ENCODE measurements at places on chromosomes 1 and 21. TPM values are rescaled to one million over a fixed set of nuclear protein-coding genes. Genes with fewer than 3 reads are reported as not detected.

CHIT1 gene
- 0.89 TPM for total RNA-seq

EXO1 gene
- total RNA-seq, result 2.5 TPM

PALMD gene
- total RNA-seq, result 32.2 TPM

- DNase-seq, result no peak
Observed at GRCh38 chr1:5951846-5952410, 40.3 kb downstream of the NPHP4 start.

GRCh38 chr1:2949966-2950925 lies 71.0 kb upstream of the ACTRT2 start:
- no peak for DNase-seq

DNA sequence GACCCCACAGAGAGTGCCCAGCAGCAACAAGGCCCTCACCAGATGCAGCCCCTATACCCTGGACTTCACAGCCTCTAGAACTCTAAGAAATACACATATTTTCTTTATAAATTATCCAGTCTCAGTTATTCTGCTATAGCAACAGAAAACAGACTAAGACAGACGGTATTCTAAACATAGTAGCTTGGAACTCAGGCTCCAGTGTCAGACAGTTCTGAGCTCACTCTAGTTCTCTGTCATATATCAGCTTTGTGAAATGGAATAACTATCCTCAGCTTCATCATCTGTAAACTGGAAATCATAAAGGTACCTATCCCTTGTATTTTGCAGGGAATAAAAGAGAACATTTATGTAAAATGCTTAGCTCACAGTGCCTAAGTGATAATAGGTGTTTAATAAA lies 127.4 kb downstream of the GLUL start:
- no peak for DNase-seq

DNA sequence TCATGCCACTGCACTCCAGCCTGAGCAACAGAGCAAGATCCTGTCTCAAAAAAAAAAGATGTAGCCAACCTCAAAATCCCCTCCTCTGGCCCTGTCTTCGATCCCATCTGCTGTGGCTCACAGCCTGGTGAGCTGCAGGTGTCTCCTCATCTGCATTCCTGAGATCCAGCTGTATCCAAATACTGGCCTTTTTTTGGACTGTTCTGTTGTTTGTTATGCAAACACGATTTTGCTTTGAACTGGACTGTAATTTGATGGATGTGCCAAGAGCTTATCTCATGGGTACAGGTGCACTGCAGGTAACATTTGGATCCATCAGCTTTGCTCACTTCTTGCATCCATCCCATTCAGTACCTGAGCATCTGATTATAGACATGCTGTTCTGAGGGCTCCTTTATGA lies 14.1 kb upstream of the FAM43B start:
- no peak for DNase-seq

DNA sequence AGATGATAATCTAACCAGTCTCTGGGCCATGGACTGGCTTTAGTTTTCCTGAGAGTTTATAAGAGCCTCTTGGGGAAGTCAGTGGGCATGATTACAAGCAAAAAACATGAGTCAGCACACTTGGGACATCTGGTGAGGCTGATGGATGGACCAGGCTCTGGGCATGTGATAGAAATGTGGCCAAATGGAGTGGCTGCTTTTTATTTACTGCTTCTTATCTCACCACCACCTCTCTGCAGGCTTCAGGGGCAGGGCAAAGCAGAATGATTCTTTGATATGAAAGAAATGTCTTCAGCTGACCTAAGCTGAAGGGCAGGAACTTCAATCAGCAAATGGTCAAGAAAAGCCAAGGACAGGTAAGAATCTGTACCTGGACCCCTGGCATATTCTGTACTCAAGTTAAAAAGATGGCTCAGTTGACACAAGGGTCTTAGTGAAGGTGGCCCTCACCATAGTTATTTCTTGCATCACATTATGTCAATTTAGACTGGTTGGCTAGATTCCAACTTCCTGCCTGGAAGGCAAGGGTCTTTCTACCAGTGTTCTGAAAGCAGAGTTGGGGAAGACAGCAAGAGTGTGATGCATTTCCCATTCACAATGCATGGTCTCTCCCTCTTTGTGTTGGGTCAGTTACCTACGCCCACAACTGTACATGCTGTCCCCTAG lies 162.8 kb downstream of the FASLG start:
- DNase-seq, result no peak

DNA sequence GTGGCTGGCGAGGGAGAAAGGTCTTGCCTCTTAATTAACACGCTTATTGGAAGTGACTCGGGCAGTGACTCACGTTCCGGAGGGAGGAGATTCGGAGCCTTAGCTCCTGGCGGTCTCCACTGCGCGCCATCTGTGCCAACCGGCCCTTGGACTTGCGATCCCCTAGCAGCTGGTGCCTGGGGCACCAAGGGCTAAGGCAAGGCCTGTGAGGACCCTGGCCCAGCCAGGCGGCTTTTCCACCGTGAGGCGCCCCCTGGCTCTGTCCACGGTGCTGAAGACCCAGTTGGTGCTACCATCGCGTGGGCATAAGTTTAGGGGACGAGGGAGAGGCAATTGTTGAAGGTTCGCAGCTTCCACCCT lies 1.3 kb upstream of the SYT6 start:
- DNase-seq, result peak; percentile 59

DNA sequence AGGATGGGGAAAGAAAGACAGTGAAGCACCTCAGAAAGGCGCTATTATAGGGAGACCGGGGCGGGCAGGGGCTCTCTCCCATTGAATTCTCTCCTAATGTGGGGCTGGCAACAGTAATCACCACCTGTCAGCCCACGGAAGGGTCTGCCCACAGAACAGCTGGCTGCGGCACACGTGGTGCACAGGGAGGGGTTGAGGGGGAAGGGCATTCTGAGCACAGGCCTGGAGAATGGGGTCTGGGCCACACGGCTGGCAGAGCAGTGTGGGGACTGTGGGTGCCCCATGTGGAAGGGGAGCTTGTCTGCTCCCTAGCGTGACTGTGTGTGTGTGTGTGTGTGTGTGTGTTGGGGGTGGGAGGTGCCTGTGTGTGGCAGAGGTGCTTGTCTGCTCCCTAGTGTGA lies 4.1 kb downstream of the OLFML3 start:
- peak; percentile 48 for DNase-seq

DNA sequence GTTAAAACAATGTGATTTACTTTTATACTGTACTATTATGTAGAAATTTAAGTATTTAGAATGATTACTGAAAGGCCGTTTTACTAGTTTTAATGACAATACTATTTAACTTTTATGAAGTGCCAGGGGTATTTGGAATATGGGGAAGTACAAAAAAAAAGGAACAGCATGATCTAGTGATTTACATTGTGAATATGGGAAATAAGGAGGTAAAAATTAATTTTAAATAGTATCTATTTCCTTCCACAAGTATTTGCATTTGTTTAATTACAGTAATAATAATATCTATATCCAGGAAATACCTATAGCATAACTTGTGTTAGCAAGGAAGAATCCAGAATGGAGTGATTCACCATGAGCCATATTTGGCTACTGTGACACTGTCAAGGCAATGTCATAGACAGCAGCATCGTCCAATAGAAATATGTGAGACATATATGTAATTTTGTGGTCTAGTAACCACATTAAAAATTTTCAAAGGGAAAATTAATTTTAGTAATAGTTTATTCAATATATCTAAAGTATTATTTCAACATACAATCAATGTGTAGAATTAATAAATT lies 22.0 kb downstream of the CNST start:
- DNase-seq, result no peak

DNA sequence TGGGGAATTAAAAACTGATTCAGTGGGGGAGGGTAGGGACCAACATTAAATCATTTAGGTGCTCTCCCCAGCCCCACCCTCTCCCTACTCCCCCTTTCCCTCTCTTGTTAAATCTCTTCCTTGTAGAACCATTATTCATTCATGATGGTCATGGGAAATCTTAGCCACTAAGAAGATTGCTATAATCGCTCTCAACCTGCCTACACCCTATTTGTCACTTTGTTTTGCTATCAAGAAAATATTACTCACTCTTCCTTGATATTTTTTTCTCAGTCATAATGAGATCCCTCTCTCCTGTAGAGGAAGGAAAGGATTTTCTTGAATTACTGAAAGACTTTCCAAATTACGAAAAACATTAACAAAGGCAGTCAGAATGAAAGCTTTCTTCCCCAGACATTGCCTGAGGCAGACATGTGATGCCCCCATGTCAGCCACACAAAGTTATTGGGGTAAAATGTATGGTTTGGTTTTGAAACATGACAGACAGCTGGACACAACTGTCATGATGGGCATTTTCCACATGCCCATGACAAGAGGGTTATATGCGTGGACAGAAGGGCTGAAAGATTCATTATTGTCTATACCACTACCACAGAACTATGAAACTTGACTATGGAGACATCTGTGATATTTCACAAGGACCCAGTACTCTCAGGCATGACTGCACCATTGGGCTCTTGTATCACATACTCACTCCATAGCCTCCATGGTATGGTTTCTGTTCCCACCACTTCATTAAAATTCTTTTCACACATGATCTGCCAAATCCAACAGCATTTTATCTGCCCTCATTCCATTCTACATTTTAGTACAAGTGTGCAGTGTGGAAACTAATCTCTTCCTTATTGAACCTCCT lies 420.1 kb downstream of the DISC1 start:
- DNase-seq, result peak; percentile 95

DNA sequence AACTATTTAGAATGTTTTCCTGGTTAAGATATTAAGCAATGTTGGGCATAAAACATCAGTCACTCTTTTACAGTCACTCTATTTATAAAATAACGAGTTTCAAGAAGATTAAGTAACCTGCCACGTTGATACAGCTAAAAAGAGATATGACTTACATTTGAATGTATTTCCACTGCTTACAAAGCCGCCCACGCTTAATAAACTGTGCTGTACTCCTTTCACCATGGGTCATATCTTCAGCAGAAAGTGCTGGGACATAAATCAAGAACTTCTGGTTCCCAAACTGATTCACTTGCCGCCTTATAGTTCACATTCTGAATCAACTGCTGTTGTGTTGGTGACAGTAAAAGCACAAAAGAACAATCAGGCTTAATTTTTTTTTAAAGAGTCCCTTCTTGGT lies 666.7 kb downstream of the NCAM2 start:
- DNase-seq, result no peak

DNA sequence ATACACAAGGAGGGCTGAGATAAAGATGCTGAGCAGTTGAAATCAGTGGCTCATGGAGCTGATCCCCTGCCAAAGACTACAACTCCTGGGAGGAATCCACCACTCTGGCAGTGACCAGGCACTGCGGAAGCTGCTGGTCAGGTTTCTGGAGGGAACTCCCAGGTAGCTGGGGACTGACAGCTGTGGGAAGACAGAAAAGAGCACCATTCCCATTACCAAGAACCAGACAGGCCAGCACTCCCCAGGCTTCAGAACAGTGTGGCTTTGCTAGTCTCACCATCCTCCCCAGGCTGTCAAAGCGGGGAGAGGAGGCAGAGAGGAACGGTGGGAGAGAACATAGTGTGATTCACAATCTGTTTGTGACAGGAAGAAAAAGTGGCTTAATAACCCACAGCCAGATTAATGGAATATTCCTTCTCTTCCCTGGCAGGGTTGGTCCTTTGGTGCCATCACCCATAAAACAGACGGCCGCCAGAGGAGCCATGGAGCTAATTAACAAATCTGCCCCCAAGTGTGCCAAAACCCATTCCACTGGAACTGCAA lies 92.1 kb downstream of the MAB21L3 start:
- no peak for DNase-seq

DNA sequence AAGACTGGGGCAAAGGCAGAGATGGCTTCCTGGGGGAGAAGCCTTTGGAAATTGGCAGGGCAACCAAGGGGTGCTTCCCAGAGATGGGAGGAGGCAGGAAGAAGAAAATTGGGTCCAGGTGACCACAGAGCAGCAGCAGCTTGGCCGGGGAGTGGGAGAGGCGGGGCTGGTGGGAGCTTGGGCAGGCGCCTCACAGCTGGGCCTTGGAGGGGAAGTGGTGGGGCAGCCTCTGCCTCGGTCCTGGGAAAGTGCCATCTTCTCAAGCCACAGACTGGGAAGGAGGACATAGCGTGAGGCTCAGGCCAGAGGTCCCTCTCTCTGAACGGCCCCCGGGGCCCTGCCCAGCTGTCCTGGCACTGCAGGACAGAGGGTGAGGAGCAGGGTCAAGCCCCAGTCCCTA lies 24.0 kb upstream of the WASF2 start:
- no peak for DNase-seq

DNA sequence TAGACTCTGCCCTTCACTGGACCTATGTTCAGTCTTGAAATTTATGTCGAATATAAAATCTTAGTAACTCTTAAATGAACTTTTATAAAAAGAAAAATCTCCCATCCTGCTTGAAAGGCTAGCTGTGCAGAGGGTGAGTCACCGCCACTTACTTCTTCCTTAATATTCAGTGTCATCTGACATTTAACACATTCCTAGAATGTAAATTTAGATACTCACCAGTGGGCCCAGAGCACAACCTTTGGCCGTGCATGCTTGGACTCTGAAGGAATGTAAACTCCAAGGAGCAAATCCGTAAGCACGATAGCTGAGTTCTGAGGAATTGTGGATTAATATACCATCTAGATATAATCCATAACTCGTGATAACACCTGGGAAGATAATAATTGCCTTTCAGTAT lies 403.3 kb downstream of the KCTD3 start:
- DNase-seq, result no peak

DNA sequence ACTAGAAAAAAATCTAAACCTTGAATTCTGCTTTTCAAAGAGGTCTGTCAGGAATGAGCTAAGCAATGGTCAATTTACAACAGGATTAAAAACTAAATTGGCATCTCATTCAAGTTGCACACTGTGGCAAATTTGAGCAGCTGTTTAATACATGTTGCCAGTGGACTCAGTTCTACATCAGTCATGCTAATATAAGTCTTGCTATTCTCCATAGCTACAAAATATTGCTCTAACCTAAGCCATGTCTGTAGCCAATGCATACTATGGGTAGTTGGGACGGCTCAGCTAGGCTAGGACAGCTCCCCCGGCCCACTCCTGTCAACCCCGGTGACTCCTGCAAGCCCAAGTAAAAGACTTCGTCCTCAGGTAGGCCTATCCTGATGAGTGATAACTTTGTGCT lies 10.9 kb upstream of the VAV3 start:
- DNase-seq, result no peak

- DNase-seq, result no peak
Observed at GRCh38 chr1:18508084-18508483, 27.4 kb downstream of the KLHDC7A start.

DNA sequence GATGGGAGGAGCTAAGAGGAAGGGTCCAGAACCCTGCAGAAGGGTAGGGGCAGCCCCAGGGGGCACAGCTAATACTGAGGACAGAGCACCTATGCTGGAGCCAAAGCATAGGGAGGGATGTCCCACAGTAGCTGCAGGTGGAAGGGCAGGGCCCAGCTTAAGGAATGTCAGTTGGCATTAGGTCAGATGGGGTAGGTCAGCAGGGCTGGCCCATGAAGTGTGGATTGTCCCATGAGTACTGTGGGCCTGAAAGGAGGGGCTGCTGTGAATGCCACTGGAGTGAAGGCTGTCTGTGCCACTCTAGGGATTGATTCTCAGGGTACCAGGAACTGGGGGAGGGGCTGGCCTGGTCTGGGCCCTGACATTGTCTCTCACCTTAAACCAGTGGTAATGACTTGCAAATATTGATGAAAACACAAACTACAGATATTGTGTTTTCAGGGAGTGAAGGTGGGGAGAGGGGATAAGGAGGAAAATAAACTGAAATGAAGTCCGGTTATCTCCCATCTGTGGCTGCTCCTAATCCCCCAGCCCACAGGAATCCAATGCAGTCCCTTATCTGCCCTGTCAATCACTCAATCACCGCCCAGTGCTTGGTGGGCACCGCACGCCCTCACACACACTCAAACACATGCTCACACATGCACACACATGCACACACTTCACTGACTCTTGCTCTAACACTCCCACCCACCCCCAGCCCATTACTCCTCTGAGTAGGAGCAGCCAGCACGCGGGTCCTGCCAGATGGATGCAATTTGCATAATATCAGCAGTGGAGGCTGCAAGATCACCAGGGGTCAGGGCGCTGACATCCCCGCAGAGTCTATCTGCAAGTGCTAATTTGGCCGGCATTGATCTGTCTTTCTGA lies 27.8 kb downstream of the DMAP1 start:
- DNase-seq, result no peak
